ENCODE measurements at places on chromosomes 5 and 9.

DNA sequence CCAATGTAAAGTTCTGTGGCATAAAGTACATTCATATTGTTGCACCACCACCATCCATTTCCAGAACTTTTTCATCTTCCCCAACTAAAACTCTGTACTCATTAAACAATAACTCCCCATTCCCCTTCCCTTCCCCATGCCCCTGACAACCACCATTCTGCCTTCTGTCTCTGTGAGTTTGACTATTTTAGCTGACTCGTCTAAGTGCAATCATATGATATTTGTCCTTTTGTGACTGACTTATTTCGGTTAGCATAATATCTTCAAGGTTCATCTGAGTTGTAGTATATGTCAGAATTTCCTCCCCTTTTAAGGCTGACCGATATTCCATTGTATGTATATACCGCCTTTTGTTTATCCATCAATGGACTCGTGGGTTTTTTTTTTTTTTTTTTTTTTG lies 29.0 kb upstream of the SMU1 start:
- no peak for DNase-seq

- no peak for DNase-seq
Observed at GRCh38 chr5:180133971-180134508, 62.5 kb upstream of the RNF130 start.

DNA sequence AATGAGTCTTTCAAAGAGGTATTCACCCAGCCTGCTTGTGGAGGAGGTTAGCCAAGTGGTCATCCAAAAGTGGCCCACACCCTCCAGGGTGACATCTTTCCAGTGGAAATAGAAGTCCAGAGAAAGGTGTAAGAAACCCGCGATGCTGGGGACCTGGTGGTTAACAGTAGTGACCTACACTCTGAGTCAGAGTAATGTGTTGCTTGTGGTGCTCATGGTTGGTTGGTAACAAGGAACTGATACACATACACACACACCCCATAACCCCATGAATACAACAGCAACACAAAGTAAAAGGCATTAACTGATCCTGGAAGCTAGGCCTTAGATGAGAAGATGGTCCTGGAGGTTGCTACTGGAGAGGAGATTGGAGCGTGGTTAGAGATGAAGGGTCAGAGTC lies 26.9 kb downstream of the MRPS30 start:
- DNase-seq, result no peak

DNA sequence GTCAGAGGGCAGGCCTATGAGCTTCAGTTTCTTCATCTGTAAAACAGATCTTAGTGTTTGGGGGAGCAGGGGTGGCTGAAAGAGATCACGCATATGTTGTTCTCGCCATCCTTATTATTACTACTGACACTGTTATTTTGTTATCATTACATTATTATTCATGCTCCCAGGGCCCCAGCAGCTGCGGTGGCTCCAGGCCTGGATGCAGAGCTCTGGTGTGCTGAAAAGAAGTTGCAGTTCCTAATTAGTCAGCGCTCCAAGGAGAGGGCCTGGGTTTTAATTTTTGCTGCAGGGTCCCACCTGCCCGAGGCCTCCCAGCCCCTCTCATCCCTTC lies 19.5 kb downstream of the CXXC5 start:
- no peak for DNase-seq
